ENCODE measurements at places on chromosomes 7 and 10.

- no peak for DNase-seq
These were observed 115.7 kb downstream of the PRKAG2 start for GRCh38 chr7:151761231-151761630.

DNA sequence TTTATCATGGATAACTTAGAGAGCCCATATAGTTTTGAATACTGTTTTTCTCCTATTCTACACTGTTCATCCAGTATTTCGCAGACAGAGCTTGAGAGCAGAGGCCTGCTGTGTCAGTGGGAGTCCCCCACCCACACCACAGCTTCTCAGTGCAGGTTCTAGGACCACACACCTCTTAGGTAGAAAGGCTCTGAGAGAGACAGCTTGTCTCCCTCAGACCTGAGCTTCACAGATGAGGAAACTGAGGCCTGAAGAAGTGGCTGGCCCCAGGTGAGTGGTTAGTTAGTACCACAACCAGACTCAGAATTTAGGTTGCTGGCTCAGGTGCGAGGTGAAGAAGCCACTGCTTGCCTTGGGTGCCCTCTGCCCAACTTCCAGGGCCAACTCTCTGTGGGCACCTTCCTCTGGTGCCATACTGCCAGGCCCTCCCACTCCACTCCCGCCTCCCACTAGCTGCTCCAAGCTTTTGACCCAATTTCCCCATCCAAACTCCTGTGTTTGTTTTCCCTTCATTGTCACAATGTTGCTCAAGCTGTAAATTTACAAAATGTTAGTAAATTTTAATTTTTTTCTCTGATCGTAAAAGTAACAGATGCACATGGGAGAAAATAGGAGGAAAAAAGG, 7.6 kb upstream of the HILPDA start:
- no peak for DNase-seq

DNA sequence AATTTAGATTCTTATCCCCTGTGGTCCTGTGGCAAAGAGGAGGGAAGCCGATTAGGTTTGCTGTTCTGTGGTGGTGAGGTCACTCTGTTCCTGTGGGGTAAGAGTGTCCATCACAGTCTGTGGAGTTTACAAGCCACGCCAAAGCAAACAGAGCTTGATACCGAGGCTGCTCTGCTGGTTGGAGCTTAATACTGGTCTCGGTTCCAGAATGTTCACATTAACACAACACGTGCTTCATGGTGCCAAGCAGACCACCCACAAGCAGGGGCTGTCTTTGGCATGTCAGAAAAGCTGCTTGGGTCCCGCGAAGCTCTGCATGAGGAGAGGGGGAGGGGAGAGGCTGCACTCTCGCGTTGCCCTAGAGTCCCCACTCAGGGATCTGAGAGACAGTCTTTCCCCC, 47.5 kb downstream of the DNAJB6 start:
- peak; percentile 41 for DNase-seq

GRCh38 chr7:16586081-16586874, 59.3 kb downstream of the ANKMY2 start:
- no peak for DNase-seq

DNA sequence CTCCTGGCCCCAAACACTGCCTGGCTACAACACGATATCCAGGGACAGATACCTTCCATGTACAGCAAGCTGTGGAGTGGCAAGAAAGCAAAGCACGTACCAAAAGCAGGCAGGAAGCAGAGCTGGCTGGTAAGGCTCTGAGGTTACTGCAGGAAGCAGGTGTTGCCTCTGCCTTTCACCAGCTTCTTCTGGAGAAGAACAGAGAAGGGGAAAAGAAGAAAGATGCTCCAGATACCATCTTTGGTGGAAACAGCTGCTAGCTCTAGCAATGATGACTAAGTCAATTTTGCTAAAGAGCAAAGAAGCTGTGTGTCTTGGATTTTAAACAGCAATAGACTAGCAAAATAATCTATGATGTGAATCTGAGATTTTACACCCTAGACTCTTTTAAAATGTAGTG, 34.9 kb upstream of the PRSS1 start:
- DNase-seq: no peak

DNA sequence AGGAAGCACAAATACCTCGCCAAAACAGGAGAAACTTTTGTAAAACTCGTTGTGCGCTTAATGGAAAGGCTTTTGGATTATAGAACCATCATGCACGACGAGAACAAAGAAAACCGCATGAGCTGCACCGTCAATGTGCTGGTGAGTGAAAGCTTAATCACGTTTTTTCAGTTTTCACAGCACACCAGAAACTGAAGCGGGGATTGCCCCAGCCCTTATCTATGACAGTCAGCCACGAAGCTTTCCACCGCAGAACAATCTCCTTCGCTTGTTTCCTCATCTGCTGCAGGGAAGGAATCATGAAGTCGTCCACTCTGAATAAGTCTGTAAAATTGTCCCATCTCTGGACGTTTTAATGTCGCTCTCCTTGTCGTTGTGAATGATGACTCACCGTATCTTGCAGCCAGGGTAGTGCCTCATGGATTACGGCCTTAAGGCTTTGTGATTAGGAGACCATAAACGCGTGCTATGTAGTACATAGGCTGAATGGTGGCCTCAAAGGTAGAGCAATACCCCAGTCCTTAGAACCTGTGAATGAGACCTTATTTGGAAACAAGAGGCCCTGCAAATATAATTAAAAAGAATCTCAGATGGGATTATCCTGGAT, 174.9 kb upstream of the NPS start:
- DNase-seq: no peak

DNA sequence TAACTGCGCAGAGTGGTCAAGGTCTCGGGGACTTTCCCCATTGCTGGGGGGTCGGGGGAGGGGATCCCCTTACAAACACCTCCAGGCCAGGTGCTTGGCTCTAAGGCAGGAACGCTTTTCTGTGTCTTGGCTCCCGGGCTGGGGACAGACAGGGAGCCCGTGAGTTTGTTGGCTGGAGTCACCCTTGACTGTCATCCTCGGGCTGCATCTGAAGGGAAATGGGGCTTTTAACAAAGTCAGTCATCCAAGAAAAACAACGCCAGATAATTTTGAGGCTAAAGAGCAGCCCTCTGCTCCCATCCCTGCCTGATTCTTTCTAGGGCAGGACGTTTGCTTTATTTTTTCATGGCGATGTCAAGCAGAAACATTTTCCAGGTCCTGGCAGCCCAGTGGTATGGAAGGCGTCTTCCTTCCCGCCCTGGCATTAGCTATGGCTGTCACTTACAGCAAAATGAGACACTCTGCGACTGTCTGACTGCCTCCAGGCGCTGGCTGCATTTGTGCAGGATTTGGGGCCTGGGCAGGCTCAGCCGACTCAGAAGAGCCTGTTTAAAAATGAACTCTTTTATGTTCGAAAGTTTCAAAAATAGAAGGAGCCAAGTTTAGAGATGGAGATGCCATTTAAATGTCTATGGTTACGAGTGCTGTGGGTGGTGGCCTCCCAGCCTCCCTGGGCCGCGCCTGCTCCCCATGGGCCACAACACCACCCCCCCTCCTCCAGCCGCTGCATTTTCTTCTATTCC, 54.7 kb upstream of the TNS3 start:
- peak; percentile 72 for DNase-seq

GRCh38 chr7:135666156-135666555, 3.8 kb downstream of the STMP1 start:
- DNase-seq: no peak

GRCh38 chr10:132893090-132893489, 49.3 kb downstream of the CFAP46 start:
- DNase-seq: peak; percentile 63

GRCh38 chr7:11951909-11952308, 119.9 kb upstream of the THSD7A start:
- DNase-seq: no peak

- DNase-seq: no peak
These were observed 127.7 kb downstream of the ATXN7L1 start for GRCh38 chr7:105748701-105749100.

DNA sequence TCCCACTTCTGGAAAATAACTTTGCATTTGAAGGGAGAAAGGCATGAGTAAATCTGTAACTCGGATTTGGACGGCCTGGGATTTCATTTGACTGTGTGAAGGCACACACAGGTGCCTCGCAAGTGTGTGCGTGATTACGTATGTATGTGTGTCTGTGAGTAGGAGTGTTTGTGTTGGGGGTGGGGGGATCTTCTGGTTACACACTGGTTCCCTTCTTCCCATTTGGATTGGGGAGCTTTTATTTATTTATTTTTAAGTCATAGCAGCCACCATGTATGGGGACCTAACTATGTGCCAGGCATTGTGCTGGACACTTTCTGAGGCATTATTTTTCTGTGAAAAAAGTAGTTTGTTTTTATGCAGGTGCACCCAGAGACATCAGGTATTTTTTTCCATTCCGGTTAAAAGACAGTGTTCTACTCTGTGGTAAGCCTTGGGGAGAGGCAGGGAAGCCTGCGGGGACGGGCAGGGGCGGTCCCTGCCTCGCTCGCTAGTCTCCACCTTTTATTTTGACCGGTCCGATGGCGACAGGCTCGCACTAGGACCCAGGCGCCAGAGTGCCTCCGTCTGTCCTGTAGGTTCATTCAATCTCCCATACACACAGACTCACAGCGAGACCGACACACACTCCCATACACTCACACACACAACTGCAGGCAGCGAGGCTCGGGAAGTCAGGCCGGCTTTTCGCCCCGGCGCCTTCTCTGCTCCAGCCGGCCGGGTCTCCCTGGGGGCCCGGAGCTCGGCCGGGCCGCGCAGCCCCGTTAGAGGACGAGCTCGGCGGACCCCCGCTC, at the start of gene MXI1:
TSS of gene MXI1 (plus strand) at position 595 of the 794 bp plus-strand sequence. CDS start 204 bp downstream, outside the sequence.
- peak; percentile 92 for DNase-seq

DNA sequence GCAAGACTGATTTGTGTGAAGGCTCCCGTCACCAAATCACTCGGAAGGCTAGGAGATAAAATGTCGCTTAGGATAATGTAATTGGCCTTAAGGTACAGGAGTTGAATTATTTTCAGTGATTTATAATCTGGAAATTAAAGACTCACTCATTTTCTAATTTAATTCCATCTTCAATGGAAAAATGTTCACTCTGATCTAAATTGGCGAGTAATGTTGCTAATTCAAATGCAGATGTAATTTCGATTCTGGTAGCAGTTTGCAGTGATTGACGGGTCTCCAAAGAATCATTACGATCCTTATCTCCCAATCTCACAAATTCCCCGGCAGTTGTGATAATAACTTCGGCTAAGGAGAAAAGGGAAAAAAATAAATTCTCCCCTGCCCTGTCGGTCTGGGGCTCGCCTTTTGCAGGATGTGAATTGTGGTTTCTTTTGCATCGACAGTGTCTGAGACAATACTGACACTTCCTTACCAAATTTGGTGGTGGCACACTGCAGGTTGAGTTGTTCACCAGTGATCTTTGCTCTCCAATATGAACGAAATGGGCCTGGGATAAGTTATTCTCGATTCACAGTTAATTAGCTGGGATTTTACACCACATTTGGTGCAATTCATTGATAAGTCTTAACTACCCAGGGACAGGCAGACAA, 215.1 kb upstream of the GPR26 start:
- DNase-seq: no peak

DNA sequence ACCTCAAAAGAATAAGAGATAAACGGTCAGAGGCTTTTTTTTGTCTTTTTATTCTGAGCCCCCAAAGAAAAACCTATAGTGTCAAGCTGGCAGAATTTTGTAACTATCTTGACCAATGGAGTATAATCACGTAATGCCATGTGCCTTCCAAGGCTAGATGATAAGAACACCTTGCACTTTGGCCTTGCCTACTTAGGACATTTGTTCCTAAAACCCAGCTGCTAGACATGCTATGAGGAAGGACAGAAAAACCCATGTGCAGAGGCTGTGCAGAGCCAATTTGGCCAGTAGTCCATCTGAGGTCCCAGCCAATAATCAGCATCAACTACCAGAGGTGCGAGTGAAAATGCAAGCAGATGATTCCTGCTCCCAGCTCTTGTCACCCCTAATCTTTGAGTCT, 69.9 kb downstream of the EPDR1 start:
- DNase-seq: no peak

GRCh38 chr10:54319341-54319740, 481.7 kb downstream of the PCDH15 start:
- DNase-seq: no peak

DNA sequence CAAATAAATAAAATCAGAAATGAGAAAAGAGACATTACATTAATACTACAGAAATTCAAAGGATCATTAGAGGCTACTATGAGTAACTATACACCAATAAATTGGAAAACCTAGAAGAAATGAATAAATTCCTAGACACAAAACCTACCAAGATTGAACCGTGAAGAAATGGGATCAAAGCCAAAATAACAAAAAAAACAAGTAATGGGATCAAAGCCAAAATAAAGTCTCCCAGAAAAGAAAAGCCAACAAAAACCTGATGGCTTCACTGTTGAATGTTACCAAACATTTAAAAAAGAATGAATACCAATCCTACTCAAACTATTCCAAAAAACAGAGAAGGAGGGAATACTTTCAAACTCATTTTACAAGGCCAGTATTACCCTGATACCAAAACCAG, 20.0 kb downstream of the GSDME start:
- no peak for DNase-seq

DNA sequence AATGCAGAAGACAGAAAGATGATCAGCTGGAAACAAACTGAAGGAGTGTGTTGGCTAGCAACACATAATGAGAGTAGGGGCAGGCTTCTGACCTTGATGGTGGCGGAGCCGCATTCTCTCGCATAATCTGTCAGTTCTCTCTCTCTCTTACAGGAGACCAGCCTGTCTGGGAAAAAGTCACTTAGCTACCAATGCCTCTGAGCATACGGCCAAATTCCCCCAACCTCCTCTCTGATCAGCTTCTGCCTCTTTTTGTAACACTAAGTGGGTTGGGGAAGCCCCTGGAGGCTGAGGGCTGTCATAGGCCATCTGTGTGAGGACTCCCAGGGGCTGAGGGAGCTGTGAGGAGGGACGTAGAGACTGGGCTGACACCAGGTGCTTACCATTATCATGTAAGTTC, 104.6 kb downstream of the HIPK2 start:
- peak; percentile 72 for DNase-seq

DNA sequence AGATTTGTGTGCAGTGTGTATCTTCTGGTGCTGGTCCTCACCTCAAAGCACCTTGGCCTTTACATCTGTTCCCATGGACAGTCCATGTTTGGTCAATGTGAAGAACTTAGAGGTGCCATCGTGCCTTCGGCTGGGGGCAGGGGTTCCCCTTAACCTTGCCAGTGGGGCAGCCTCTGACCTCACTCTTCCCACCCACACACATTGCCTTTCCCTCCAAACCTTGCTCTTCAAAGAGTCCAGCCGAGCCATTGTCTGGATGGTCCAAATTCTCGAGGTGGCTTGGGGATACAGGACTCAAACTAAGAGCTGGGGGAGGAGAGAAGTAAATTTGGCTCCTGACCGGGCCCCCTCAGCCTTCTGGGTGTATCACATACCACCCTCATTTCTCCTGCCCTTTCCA, 76.2 kb upstream of the HABP2 start:
- no peak for DNase-seq

DNA sequence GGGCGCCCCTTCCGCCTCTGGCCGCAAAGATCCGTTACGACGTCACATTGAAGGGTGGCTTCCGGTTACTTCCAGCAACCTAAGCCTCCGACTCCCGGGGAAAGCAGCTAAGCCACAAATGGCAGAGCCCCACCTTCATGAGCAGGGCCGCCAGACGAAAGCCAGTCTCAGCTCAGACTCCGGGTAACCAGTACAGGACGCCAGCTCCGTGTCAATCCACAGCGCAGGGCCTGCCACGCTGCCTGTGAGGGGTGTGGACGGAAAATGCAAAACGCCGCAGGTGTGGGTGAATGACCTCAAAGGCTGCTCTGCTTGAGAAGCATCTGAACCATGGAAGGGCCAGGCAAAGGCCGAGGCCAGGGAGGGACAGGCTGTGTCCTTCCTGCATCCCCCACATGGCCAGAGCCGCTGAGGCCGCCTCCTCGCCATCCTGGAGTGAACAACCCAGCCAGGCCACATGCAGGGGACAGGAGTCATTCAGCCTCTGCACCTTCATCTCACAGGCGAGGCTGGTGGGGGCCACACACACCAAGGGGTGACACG, 53.5 kb upstream of the PPP2R2D start:
- no peak for DNase-seq

GRCh38 chr7:2386964-2387669, 16.3 kb upstream of the CHST12 start:
- no peak for DNase-seq
